CD4-positive, alpha-beta T cell treated with Interleukin-6 at 100 ng/mL for 8 hours (primary cell): ENCODE measurements at places on chromosomes 2 and 18.

- DNase-seq: no peak
Observed at GRCh38 chr2:156474401-156474800, 38.2 kb downstream of the GPD2 start.

- DNase-seq: no peak
Observed at GRCh38 chr18:3960977-3961376, 494.1 kb downstream of the DLGAP1 start.

GRCh38 chr2:237055386-237056100 lies 30.1 kb upstream of the COPS8 start:
- DNase-seq: no peak

- no peak for DNase-seq
Observed at GRCh38 chr18:78855188-78855587, 124.4 kb upstream of the SALL3 start.

DNA sequence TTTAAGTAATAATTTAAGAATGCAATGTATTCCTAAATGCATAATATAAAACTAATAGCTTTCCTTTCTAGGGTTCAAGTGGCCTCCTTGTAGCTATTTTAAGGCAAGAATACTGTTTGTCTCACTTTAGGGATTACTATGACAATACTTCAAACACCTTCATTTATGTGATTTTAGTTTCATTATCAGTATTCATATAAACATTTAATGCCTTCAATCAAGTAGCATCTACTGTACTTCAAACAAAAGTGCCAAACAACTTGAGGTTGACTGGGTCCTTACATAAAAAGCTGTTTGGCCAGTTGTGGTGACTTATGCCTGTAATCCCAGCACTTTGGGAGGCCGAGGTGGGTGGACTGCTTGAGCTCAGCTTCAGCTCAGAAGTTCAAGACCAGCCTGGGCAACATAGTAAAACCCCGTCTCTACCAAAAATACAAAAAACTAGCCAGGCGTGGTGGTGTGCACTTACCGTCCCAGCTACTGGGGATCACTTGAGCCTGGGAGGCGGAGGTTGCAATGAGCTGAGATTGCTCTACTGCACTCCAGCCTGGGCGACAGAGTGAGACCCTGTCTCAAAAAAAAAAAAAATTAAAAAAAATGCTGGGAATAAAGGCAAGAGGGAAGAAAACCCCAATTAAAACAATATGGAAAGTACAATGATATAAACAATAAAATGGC lies 9.3 kb downstream of the MEX3C start:
- no peak for DNase-seq

DNA sequence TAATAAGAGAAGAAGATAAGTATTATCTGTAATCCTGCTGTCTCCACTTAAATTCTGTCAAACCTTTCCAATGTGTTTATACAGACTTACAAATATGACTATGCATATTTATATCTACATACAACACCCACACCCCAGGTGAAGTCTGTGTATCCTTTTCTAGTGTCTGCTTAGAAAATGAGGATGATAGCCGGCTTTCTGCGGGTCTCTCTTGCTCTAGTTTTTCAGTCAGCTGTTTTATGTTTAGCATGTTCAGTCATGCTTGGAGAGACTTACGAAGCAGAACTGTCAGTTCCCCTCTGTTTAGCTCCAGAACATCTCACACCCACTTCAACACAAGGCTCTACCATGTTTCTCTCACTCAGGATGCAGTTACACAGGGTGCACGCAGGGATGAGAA lies 137.3 kb upstream of the NFATC1 start:
- DNase-seq: no peak

DNA sequence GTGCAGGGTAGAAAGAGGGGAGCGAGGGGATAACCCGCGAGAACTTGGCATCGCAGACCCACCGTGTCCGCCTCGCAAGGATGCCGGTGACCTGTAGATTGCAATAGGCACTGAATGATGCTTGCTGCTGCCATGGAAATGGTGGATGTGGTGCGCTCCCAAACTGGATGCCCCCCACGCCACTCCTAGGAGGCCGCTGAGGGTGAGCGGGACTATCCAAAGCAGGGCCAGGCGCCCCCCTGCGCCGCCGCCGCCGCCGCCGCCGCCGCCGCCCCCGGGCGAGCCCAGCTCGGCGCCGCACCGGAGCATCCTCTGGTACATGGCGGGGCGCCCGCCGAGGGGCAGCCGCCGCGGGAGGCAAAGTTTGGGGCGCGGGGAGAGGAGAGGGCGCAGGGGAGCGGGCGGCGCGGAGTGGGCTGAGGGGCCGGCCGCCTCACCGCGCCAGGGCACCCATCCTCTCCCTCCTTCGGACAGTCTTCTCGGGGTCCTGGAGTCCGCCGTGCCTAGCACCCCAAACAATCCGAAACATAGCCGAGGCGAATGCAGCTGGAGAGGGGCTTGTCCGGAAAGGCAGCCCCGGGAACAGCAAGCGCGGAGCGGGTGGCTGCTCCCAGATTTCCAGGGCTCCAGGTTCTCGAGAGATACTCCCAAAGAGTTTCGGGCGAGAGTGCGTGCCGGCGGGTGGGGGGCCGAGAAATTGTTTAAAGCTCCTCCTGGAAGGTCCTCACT lies 685.1 kb downstream of the NRXN1 start:
- DNase-seq: no peak

DNA sequence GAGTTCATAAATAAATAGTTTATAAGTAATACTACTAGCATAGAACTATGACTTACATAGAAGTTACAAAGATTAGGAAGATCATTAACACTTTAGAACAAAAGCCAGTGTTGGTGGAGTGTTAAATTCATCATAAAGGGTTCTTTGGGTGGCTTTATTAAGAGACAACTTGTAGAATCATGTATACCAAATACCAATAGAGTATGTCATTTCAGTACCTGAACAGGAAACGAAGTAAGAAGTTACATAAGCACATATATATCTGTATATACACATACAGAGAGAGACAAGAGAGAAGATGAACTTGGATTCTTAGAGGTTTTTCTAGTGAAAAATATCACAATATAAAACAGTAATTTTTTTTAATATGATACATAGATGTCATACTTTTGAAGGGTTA lies 82.5 kb upstream of the OTX1 start:
- DNase-seq: no peak

- DNase-seq: no peak
Observed at GRCh38 chr2:63926815-63927214, 85.1 kb downstream of the UGP2 start.

DNA sequence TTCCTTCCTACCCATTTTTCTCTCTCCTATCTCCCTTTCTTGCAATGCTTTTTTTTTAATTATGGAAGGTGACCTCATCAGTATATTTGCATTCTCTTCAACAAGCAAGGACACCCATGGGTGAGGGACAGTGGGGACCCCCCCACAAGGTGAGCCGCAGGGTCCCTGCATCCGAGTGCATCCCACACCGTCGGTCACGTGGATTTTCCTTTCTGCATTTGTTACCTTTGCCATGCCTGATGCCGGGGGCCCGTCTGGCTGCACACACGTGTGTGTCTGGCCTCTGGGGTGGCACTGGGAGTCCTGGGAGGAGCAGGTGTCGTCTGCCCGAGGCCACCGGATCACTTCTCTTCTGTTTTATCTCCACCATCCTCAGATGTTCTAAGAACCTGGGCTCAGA lies 30.1 kb upstream of the SNTG2 start:
- DNase-seq: no peak
